ENCODE measurements at places on chromosomes 1 and 21.

DNA sequence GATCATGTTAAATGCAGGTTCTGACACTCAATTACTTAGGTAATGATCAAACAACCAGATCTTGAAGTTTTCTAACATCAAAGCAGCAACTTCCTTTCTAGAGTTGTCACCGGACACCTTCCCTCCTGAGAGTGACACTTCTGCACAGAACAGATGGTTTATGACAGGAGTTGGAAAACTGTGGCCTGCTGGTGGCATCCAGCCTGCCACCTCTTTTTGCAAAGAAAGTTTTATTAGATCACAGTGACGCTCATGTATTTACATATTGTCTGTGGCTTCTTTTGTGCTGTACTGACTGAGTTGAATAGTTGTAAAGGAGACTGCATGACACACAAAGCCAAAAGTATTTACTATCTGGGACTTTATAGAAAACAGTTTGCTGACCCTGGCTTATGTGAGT is 28.3 kb downstream of the DDR2 start:
- no peak for DNase-seq

DNA sequence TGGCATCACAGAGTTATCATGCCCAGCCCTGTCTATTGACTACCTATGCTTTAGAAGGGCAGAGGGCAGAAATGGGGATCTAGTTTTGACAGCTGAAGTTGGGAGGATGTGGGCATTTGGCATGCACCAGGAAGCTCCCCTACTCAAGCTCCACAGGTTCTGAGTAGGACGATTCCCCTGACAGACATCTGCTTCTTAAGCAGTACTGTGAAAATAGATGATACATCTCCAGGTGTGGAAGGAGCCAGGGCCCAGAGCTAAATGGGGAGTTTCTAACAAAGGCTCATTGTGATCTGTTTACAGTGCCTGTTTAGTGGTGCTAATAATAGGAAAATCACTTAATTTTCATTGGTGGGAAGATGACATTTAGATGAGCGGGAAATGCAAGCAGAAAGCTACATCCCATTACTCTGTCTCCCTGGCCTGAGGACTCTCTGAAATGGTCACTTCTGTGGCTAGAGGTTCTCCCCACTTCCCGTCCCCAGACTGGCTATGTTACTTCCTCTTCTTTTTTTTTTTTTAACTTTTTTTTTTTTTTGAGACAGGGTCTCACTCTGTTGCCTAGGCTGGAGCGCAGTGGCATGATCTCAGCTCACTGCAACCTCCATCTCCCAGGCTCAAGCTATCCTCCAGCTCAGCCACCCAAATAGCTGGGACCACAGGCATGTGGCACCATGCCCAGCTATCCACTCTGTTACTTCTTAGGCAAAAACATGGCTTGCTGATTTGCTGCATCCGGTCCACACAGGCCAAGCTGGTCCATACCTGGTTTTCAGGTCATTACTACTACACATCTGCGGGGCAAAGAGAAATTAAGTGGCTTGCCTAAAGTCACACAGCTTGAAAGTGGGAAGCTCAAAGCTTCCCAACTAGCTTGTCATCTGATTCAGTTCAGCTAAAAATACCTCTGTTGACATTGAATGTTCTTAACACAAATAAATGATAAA is 23.2 kb upstream of the CNIH3 start:
- DNase-seq: no peak

DNA sequence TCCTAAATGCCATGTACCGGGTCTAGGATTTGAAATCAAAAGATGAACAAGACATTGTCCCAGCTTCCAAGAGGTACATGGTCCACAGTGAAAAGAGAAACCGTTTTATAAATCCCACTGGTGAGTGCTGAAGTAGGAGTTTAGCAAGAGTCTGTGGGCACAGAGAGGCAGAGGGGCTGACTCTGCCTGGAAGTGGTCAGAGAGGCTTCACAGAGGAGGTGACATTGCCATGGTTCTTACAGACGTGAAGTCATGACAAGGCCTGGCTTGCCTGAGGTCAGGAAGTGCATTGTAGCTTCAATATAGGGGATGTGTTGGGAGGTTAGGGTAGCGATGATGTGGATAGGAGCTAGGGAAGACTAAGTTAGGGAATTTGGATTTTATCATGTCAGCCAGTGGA is 28.4 kb downstream of the MAPKAPK2 start:
- DNase-seq: no peak

DNA sequence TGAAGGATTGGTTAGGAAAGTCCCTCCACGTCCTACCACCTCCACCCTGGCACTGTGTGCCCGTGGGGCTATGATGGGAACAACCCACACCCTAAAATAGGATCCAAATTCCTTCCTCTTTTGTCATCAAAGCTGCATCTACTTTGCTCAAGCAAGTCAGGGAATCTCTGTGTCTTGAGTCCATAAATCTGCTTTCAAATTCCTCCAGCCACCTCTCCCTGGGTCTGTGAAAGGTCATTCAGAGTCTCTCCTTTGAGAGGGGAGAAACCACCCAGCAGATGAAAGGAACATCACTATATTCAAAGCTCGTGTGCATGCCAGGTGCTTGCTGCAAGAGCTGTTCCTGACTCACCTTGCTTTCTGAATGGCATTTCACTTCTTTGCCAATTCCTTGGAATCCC is 243.6 kb downstream of the TM2D1 start:
- no peak for DNase-seq

DNA sequence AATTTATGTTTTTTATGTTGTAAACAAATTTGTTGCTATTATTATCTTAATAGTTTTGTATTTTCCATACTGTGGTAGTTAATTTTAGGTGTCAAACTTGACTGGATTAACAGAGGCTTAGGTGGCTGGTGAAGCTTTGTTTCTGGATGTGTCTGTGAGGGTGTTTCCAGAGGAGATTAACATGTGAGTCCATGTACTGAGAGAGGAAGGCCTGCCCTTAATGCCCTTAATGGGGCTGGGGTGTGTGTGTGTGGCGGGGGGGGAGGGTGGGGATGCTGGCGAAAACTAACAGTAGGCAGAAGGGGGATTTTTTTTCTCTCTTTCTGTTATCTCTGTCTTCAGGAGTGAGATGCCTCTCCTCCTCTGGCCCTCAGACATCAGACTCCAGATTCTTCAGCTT is 1.9 kb downstream of the OR14A16 start:
- DNase-seq: no peak

DNA sequence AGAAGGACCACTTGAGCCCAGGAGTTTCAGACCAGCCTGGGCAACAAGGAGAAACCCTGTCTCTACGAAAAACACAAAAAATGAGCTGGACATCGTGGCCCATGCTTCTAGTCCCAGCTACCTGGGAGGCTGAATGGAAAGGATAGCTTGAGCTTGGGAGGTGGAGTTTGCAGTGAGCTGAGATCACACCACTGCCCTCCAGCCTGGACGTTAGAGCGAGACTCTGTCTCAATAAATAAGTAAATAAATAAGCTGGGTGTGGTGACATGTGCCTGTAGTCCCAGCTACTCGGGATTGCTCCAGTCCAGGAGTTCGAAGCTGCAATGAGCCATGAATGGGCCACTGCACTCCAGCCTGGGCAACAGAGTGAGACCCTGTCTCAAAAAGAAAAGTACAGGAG is 3.6 kb downstream of the AKR1A1 start:
- no peak for DNase-seq

- DNase-seq: no peak
Measured at GRCh38 chr1:182699393-182700350, 15.3 kb upstream of the RGS8 start.

- DNase-seq: peak; percentile 86
Measured at GRCh38 chr21:41953831-41954653, at the start of gene C2CD2. Gene C2CD2, minus strand, starts transcription at chr21:41954018. Its CDS starts 370 bp downstream, at chr21:41953648.

- DNase-seq: no peak
Measured at GRCh38 chr1:58901008-58901407, 117.2 kb upstream of the JUN start.

GRCh38 chr1:55472784-55473183 is 257.6 kb upstream of the USP24 start:
- DNase-seq: no peak

DNA sequence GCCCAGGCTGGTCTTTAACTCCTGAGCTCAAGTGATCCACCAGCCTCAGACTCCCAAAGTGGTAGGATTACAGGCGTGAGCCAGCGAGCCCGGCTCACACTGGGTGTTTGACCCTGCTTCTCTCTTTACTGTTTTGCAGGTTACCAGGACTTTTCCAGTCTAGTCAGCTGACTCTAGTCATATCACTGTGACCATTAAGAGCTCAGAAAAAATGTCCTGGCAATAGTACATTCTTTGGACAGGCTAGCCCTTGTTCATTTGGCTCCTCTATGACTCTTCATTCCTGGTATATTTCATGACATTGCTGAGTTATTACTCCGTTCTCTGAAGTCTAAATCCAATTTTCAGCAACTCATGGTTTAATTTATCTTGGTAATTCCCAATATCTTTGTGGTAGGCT is 8.0 kb upstream of the CA6 start:
- DNase-seq: no peak

DNA sequence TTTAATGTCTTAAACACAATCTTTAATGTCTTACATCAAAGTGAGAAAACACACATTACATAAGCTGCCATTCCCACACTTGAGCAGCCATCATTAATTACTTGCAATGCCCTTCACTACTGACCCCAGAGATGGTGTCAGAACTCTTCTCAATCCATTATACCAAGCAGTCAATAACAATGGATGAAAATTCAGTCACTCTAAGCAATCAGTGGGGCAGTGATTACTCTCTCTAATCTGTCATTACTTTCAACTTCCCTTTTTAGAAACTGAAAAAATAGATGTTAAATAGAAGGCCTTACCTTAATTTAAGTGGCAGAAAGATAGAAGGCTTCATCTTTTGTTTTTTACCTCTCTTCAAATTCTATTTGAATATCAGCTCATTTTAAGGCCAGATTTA is 9.7 kb upstream of the FRRS1 start:
- no peak for DNase-seq

All from GM12892 (cell line).